ENCODE measurements at places on chromosomes 2 and 18.

DNA sequence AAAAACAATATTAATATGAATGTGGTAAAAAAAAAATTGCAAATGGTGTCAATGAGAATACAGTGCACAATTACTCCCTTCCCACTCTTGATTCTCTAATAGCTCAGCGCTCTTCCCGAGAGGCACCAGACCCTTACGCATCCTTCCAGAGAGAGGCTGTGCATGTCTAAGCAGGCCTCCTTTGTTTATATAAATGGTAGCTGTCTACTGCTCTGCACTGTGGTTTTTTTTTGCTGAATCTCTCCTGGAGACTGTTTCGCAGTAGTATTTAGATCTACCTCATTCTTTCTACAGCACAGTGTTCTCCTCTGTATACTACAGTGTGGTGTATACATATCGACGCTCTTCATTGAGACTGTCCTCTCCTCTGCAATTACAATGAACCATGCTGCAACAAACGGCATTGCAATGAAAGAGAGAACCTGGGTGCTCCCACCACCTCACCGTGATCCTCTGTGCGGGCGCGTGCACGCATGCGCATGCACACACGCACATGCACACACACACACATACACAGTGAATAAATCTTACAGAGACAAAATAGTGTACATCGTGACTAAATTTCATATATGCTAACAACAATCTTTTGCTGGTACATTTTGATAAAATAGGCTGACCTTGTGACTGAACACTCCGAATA, 19.4 kb downstream of the SEPTIN10 start:
- DNase-seq: no peak

DNA sequence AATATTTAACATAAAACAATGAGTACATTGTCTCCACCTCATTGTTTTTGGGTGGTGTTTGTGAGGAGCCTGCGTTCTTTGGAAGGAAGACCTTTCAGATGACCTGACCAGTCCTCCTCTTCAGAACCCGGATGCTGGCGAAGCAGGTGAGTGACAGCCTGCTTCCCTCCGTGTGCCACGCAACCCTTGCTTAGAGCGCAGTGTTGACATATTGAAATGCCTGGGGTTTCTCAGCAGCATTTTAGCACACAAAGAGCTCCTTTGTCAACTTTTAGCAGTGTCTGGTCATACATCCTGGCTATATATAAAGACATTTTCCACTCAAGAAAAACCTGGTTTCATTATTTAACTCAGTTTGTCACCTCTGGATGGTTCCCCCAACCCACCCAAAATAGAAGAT, 335.7 kb upstream of the POU3F3 start:
- DNase-seq: no peak

- DNase-seq: no peak
Observed at GRCh38 chr2:117714745-117715417, 99.6 kb upstream of the DDX18 start.

DNA sequence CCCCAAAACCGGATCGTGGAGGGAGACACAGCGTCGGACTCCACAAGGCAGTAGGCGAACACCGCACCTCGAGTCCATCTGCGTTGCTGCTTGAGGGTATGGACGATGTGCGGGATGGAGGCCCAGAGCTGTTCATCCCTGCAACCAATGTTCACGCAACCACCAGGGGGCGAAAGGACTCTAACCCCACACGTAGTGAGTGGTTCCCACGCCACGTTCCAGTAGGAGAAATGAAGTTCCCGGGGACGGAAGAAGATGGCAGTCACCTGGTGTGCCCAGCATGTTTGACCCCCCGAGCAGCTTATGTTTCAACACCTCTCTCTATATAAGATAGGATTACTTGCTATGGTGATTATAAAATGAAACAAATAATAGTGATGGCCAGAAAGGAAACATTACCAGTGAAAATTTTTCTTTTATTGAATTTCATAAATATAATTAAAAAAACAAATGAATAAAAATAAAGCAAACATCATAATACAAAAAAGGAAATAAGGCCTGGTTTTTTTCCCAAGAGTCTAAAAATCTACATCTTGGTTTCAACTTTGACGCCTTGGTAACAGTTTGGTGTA, 184.3 kb downstream of the SH3BP4 start:
- DNase-seq: no peak

GRCh38 chr2:24919037-24919505, 966 bp downstream of the ADCY3 start:
- no peak for DNase-seq

- DNase-seq: no peak
Observed at GRCh38 chr2:113229795-113230194, 48.9 kb downstream of the PAX8 start.

- no peak for DNase-seq
Observed at GRCh38 chr2:44928483-44929158, 12.9 kb upstream of the SIX3 start.

DNA sequence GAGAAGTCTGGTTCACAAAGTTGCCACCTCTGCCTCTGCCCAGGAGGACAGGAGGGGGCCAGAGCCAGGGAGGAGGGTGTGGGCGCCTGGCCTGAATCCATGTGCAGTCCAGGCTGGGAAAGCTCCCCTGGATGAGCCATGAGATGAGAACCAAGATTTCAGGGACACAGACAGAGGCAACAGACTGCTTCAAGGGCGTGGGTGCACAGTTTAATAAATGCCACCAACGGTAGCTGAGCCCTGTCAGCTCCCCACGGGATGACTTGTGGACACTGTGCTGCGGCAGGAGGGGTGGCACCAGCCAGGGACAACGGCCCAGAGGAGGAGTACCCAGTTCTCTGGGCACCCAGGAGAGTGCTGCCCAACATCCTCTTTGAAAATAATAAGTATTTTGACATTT, 15.2 kb downstream of the CAPG start:
- no peak for DNase-seq

DNA sequence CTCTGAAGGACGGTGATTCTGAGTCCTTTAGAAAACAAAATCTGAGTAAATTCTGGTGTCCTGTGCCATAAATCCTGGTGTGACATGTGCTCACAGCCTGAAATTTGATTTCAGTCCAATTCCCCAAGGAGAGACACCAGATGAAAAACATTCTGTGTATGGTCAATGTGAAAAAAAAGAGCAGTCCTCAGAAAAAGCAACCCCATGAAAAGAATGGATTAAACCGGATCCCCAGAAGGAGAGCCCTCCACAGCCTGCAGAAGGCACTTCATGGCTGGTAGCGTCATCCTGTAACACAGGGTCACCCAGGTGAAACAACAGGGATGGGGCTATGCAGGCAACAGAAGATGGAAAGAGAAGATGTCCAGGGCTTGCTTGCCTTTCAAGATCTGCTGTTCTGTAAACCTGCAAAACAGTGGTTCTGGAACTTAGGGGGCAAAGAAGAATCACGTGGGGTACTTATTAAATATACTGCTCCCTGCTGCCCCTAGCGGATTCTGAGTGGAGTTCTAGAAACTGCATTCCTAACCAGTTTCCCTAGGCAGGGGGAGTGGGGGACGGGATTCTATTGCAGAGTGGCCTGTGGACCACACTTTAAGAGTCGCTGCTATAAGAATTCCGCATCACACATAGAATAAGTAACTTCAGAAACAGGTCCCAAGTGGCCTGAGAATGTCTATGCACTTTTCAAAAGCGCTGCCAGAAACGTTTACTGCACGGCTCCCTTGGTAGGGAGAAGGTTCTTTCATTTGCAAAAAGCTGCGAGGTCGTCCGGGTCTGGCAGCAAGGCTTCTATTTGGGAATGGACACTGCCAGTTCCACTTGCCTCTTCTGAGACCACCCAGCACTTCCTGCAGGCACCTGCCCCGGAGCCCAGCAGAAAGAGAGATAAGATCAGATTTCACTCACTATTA, 118.9 kb upstream of the ARL5A start:
- no peak for DNase-seq

GRCh38 chr2:71640489-71640888, 187.1 kb downstream of the DYSF start:
- no peak for DNase-seq

GRCh38 chr18:58316396-58317342, 272.6 kb downstream of the NEDD4L start:
- DNase-seq: no peak

- DNase-seq: no peak
Observed at GRCh38 chr2:13106302-13106701, 389.6 kb downstream of the TRIB2 start.

GRCh38 chr18:45806226-45806625, 19.2 kb upstream of the SIGLEC15 start:
- DNase-seq: no peak

- peak; percentile 99 for DNase-seq
Observed at GRCh38 chr2:58923869-58924268, 682.7 kb upstream of the FANCL start.

DNA sequence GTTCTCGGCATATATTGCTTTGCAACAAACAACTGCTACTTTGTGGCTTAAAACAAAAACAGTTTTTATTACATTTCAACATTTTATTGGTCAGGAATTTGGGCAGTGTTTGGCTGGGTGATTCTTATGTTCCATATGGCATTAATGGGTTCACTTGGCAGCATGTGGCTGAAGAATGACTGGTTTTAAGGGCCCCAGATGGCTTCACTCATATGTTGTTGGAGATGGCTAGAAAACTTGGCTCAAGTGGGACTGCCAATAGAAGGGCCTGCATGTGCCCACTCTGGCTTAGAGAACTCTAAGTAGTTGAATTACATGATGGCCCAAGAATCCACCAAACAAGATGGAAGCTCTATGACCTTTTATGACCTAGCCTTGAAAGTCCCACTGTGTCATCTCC, 86.1 kb downstream of the FASTKD2 start:
- DNase-seq: no peak

DNA sequence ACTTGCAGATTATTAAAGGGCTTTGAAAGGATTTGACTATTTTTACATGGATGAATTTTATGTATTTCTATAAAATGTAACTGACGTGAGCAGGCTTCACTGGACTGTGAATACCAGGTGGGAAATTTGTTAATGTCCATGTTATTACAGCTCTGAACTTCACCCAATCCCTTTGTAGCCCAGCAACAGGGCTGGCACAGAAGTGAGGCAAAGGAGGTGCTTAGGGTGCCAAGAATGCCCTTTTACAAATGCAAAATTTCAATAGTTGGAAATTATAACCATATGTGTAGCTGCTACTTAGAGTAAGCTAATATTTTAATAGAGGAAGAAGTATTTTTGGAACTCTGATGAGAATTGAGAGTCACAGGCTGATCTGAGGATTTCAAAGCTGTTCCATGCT, 53.7 kb upstream of the FAM98A start:
- no peak for DNase-seq

DNA sequence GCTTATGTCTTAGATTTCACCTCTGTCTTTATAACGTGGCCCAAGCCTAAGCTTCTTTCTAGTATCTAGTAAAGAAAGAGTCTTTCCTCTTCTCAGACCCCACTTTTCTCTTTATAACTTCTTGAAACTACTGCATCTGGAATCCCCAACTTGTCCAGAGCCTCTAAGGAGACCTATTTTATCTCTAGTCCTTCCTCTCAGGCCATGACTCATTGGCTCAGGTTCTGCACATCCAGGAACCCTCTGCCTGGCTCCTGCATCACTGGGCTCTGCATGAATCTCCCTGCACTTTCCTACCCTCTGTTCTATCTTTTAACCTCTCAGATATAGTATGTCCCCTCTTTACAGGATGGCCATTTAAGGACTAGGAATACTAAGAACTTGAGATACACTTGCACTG, 124.7 kb downstream of the DNAH6 start:
- DNase-seq: no peak

DNA sequence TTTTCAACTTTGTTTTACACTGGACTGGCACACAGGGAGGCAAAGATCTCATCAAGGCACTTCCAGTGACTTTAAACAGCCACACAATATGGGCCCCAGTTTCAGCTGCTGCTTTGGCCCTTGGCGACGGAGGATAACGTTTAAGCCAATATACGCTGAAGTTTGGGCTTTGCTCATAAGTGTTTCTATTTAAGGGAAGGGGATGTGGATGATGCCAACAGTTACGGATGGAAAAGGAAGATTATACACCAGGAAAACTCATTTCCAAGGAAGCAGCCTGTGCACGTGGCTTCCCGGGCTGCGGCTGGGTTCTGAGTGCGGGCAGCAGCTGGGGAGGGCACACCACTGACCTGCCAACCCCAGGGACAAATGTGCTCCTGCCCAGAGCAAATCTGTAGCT, 151.1 kb downstream of the SH3BP4 start:
- DNase-seq: no peak

GRCh38 chr18:1452821-1453220, 548.1 kb downstream of the ADCYAP1 start:
- no peak for DNase-seq

DNA sequence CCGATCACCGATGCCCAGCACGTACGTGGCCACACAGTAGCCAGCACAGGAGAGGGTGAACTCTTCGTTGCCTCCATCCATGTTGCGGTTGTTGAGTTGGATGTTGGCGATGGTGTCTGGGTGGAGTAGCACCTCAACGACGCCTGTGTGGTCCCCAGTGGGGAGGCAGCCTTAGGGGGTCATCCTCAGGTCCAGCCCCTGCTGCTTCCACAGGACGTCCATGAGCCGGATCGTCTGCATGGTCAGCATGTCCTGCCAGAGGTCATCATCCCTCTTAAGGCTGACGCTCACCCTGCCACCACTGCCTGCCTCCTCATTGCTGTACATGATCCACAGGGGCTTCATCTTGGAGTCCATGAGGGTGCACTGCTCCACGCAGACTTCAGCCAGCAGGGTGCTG, 369.3 kb downstream of the CMPK2 start:
- no peak for DNase-seq

- no peak for DNase-seq
Observed at GRCh38 chr2:237995036-237995435, 28.2 kb downstream of the UBE2F start.

- DNase-seq: no peak
Observed at GRCh38 chr18:59696311-59697235, 650 bp downstream of the CCBE1 start.

DNA sequence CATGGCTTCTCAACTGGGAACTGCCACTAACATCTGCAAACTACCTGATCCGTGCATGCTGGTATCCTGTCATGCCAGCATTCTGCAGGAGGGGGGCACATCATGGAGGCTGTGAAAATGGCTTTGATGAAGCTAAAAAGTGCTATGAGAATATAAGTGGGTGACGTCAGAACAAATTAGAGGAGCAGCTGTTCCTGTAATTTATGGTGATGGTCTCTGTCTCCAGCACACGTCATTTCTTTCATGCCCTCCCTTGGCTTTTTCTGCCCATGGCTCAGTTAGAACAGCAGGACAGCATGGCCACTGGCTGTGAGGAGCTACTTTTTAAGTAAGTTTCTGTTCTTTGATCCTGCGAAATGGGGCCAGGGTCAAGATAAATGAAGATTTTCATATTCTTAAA, 466.3 kb downstream of the THSD7B start:
- DNase-seq: no peak

DNA sequence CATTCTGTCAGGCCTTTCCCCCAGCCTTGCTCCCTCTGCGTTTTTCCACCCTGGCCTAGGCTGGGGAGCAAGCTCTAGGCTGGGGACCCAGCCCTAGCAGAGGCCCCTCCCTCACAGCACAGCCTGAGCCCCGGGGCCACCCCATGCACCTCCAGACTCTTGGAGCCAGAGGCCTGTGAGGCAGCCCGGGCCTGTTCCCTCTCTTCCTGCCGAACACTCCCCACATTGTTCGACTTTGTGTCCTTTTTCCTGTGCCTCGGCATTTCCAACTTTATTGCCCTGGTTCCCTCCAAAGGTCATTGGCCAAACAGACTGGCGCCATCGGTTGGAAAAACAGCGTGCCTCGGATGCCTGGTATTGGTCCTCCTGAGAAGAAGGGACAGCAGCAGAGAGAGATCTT, 79.7 kb downstream of the HS1BP3 start:
- DNase-seq: no peak

- DNase-seq: no peak
Observed at GRCh38 chr2:151837926-151838325, 9.7 kb upstream of the ARL5A start.
